ENCODE measurements at places on chromosomes 7 and 10.

GRCh38 chr7:2941216-2941859 lies 97.2 kb upstream of the GNA12 start:
- no peak for DNase-seq

- no peak for DNase-seq
Measured at GRCh38 chr7:5413449-5413786, 10.2 kb downstream of the TNRC18 start.

DNA sequence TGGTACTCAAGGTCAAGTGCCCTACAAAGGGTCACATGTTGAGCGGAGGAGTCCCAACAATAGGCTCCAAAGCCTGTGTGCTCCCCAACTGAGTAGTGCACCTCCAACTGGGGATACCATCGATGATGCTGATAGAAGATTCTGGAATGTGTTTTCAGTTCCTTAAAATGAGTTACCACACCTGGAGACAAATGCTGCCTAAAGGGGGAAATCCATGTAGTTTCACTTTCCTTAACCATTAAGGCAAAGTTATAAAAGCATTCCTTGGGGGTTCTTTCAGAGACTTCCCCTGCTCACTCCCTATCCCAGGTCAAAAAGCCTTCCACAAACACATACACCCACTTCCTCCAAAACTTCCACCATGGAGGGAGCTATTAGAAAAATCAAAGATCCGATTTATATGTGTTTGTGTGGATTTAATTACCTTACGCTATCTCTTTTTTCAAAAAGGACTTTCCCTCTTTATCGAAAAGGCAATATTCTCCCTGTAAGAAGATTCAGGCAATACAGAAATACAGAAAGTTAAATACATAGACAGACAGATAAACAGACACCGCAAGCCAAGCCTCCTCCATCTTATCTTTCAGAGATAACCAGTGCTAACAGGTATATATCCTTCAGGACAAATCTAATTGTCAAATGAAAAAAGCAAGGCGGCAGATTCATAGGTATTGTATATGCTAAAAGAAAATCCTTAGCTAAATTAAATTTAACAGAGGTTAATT lies 135.9 kb upstream of the ASAH2 start:
- DNase-seq: no peak

GRCh38 chr7:49322476-49322875 lies 398.1 kb downstream of the CDC14C start:
- no peak for DNase-seq

- no peak for DNase-seq
Measured at GRCh38 chr7:96901822-96902445, 103.4 kb upstream of the DLX6 start.

DNA sequence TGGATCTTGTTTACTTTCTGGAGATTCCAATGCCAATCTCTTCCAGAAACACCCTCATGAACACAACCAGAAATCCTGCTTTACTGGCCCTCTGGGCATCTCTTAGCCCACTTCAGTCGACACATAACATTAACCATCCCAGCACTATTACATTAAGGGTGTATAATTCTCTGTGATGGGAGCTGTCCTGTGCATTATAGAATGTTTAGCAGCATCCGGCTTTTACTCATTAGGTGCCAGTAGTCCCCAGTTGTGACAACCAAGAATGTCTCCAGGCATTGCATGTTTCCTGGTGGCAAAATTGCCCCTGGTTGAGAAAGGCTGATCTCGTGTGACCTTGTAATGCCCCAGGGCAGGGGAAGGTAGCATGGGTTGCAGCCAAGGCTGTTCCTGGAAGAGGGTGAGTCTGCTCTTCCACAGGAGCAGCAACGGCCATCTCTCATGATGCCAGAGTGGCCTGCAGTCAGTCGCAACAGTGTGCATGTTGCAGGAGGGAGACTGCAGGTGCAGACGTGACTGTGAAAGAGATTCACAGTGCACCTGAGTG lies 2.6 kb upstream of the DDC start:
- no peak for DNase-seq

- no peak for DNase-seq
Measured at GRCh38 chr7:54877683-54878082, 118.7 kb upstream of the SEC61G start.
